Endothelial cell (in vitro differentiated cells): ENCODE measurements at places on chromosomes 2 and 18.

DNA sequence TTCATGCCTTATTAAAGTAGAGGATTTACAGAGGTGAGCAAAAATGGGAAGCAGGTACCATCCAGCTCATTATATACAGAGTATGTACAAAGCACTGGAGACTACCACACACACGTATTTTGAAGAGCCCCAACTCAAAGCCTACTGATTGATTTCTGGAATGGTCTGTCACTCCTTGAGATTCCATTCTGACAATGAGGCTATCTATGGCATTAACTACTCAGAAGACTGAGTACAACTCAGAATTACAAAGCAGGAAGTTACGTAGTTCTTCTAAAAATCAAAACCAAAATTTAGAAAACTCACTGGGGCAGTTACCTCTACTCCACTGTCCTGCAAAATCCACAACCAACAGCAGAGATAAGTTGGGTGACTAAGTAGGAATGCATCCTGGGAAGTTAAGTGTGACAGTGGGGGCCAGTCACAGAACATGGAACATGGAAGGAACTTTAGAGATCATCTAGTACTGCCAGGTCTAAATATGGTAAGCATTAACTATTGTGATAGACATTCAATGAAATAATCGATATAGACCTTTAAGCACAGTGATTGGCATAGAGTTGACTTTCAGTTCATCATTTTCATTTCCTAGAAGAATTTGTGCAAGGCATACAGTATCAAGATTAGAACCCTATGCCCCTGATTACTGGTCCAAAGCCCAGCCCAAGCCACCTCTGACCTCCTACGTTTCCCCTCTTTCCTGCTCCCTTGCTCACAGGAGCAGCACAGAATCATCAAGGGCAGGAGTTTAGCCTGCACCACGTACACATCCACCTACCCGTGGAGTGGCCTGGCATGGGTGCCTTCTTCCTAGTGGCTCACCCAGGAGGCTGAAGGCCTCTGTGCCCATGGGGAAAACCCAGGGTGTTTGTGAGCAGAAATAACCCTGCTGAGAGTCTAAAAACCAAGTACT lies 80.1 kb upstream of the FOSL2 start:
- DNase-seq: no peak

GRCh38 chr2:144519934-144520731 lies at the start of gene ZEB2:
Gene ZEB2, minus strand, starts transcription at chr2:144520119. Its CDS starts 2,769 bp downstream, at chr2:144517350.
- DNase-seq: peak; percentile 50

DNA sequence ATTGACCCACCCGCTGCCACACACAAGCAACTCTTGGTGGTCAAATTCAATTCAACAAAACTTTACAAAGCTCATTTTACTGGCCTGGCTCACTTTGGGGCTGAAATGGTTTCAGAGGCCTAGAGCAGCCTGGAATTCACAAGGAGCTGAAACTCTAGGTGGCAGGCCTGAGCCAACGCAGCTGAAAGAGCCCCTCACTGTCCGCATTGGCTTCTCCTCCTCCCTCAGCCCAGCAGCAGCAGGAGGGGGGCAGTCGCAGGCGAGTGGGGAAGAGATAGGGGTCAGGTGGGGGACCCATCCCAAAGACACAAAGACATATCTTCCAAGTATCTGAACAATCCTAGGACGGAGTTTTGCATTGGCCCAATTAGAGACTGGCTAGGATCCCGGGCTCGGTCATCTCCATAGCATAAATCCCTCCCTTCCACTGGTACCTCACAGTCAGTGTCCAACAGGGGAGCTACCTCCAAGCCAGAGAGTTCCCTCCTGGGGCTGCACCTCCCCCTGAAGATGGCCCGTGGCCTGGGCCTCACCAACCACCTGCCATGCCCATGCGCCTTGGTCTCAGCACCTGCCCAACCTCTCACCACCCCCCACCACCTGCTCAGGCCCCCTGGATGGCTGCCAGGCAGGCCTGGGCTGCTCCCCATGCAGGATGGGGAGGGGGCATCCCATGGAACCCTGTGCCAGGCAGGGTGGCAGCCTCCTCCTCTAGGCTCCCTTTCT lies 113.4 kb downstream of the ZBTB7C start:
- DNase-seq: peak; percentile 33

DNA sequence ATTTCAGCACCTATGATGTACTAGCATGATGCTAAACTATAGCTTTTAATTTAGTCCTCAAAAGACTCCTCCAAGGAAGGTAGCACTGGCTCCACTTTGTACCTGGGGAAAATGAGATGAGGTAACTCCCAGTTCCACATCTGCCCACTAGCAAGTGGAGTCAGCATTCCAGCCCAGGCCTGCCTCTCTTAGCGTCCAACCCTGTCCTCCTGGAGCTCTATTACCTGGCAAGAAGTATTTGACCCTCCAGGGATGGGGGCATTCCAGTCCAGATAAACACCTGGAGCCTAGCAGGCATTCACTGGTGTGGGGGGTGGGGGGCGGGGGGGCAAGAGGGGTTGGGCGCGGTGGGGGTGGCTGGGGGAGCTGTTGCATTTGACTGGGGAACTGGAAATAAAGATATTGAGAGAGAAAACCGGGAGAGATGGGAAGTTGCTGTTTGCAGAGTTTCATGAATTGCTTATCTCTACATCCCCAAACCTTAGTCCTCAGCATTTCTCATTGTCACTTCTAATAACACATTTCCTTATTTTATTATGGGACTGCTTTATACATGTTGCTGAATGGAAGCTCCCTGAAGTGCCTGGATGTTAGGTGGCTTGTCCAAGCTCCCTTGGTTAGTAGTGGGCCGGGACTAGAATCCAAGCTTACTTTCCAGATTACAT lies 22.0 kb upstream of the FZD5 start:
- DNase-seq: no peak

DNA sequence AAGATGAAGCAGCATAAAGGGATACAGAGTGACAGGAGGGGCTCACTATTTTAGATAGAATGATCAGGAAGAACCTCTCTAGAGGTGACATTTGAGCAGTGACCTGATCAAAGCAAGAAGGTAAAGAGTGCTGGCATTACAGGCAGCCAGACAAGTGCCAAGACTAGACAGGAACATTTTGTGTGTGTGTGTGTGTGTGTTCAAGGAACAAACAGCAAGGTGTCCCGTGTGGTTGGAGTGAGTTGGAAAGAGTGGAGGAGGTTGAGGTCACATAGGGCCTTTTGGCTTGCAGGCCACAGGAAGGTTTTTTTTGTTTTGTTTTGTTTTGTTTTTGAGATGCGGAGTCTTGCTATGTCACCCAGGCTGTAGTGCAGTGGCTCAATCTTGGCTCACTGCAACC lies 25.7 kb downstream of the FZD5 start:
- no peak for DNase-seq

DNA sequence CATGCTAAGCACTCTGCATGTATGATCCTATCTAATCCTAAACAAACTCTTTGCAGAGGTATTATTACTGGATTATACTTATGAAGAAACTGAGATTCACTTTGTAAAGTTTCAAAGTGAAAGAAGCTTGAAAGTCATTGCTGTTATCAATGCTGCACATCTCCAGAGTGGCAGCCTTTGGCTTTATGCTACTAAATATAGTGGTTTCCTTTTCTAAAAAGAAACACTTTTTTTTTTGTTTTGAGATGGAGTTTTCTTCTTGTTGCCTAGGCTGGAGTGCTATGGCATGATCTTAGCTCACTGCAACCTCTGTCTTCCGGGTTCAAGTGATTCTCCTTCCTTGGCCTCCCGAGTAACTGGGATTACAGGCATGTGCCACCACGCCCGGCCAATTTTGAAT lies 114.9 kb upstream of the RAB27B start:
- DNase-seq: no peak
